ENCODE measurements at places on chromosomes 2 and 18. TPM values are rescaled to one million over a fixed set of nuclear protein-coding genes. Genes with fewer than 3 reads are reported as not detected.

- DNase-seq = no peak
These were observed 114.4 kb downstream of the CLIP4 start for GRCh38 chr2:29229640-29230039.

DNA sequence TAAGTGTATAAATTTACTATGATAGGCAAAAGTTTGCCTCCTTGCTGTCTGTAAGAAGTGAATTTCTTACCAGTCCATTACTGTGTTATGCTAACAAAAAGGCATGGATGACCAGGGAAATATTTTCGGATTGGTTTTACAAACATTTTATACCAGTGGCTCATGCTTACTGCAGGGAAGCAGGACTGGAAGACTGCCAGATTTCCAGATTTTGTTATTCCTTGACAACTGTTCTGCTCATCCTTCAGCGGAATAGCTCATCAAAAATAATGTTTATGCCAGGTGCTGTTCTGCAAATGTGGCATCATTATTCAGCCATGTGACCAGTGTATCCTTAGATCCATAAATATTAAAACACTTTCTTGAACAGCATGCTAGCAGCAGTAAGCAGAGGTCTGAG, 40.4 kb upstream of the NETO1 start:
- no peak for DNase-seq

- DNase-seq = no peak
These were observed 949.3 kb downstream of the BCL11A start for GRCh38 chr2:59604123-59604522.

RNF149 gene
- 73.8 TPM for polyA plus RNA-seq

DNA sequence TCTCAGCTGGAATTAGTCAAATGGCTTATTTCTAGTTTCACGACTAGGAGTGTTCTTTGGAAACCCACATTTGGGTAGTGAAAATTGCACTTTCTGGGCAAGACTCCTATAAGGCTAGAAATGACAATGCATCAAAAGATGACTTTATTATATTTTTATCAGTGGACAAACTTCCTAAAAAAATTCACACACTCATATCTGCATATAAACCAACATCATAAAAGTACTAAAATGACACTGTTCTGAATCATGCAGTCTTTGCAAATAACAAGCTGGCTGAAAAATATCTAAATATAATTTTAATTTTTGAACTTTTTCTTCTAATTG, 17.6 kb downstream of the MXD1 start:
- no peak for DNase-seq

DNA sequence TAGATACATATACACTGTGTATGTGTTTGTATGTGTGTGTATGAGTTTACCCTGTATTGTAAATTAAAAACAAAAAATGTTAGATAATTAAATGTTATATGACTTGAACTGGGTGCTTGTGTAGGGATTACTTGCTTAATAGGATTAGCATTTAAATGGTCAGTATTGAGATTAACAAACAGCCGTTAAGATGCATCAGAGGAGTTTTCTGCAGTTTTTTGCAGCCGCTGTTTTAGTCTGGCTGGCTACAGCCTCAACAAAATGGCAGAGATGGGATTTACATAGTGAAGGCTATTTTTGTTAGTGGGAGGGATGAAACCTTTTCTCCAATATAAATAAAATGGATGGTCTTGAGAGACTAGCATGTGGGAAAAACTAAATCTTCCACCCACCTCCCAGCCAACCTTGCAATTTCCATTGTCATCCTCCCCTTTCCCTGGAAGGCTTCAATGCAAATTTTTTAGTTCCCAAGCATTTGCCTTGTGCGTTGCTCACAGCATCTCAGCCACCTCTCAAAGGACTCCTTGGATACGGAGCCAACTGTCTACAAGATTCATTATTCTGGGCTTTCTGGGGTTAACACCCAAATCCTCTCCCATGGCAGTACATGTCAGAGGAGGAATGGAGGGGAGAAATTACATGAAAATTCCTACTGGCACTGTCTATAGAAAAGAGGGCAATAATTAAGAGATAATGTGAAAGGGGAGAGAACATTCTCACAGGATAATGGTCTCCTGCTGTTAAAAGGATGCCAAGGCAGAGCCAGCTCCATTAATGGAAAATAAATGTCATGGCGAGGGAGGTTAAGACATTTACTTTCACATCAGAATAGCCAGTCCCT, 351.9 kb downstream of the CDH2 start:
- no peak for DNase-seq

ARHGAP25 gene
- polyA plus RNA-seq = 7.7 TPM

- DNase-seq = no peak
These were observed 436.4 kb downstream of the DCDC2C start for GRCh38 chr2:4139731-4140130.

GAL3ST2 gene
- 0.83 TPM for polyA plus RNA-seq

GRCh38 chr2:58812771-58813344, 571.7 kb upstream of the FANCL start:
- no peak for DNase-seq

GALNT13 gene
- polyA plus RNA-seq = 1.9 TPM

PAX8 gene
- polyA plus RNA-seq = 554 TPM

DNA sequence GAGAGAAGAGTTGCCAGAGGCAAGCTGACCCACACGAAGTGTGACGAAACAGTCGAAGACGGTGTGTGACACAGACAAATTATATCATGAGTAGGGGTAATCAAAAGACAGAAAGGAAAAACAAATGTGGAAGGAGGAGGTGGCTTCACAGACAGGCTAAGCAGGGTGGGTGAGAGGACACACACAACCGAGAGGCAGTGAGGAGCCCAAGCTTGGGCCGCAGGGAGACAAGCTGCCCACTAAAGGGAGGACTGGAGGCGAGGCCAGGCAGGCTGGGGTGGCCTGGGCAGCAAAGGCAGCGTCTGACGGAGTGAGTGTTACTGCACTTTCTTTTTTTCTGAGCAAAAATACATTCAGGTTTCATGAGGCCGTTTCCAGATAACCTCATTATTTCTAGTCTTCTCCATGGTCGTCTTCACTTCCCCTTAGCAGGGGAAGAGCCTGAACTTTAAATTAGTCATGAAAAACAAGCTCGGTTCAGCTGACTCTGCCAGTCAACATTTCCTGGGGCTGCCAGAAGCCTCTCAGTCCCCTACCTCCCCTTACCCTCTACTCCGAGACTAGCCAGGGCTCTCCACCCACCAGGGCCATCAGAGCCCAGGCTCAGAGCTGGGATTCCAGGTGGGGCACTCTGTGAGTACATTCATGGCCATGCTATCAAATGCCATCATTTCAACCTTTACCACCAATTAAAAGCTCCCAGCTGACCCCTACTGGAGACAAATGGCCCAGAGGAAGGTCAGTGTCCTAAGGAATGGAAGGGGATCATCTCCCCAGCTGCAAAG, 13.8 kb upstream of the ZFP36L2 start:
- DNase-seq = no peak

Measured in left renal cortex interstitium (tissue), 4 donors.